ENCODE measurements at places on chromosomes 2 and 18. TPM values are rescaled to one million over a fixed set of nuclear protein-coding genes. Genes with fewer than 3 reads are reported as not detected.

DNA sequence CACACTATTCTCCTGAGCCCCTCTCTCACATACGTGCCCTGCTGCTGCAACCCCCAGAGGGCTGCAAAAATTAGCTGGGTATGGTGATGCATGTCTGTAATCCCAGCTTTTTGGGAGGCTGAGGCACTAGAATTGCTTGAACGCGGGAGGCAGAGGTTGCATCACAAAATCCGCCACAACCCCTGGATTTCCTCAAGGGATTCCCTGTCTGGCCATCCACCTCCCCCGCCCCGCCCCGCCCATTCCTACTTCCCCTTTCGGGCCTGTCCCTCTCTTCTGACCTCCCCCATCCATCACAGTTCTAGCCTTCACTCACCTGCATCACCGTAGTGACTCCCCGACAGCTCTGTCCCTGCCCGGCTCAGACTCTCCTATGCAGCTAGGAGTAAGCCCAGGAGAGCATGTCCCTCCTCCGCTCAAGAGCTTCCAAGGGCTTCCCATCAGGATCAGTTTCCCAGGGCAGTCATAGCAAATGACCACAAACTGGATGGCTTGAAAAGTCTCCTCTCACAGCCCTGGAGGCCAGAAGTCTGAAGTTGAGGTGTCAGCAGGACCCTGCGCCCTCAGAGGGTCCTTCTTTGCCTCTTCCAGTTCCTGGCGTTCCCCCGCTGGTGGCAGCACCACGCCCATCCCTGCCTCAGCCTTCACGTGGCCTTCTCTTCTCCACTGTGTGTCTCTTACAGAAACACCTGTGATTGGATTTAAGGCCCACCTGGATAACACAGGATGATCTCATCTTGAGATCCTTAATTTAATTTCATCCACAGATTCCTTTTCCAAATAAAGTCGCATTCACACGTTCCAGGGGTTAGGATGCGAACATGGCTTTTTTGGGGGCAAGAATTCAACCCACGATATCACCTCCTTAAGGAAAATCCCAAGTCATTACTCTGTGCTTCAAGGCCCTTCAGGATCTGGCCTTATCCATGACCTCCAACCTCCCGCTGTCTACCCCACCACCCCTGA lies 58.5 kb downstream of the HS1BP3 start:
- DNase-seq = no peak

DNA sequence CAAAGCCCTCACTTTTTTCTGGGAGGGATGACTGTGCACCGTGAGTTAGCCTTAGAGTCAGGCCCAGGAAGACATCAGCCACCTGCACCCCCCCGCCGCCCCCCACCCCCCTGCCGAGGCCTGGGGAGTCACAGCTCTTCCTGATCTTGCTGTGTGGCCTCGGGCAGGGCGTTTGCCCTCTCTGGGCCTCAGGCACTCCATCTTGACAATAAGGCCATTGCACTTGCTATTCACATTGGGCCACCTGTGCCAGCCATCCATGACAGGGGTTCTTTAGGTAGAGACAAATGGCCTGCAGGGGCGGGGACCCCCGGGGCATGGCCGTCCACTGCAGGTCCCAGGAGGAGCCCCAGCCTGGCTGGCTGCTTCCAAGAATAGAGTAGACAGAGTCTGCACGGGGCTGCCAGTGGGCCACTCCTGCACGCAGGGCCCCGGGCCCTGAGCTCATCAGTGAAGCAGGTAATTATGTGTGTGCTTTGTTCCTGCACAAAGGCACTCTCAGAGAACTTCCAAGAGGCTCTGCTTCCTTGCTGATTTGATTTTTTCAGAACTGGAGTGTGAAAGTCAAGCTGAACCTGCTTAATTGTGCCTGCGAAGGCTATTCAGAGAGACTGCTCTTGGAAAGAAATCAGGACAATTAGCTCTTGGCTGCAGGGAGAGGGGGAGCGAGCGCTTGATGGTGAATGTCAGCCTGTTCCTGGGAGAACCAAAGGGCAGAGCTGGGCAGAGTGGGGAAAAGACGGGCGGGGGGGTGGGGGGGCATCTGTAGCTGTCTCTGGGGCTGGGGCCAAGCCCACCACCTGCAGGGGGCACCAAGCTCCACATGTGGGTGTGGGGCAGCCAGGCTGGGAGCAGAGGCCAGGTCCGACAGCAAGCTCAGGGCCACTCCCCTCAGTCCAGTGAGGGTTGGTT lies 40.3 kb downstream of the RRM2 start:
- no peak for DNase-seq

- no peak for DNase-seq
Measured at GRCh38 chr2:109175350-109175678, 46.3 kb downstream of the SH3RF3 start.

GRCh38 chr2:166464187-166464586 lies 29.9 kb downstream of the SCN7A start:
- no peak for DNase-seq

GRCh38 chr18:7871560-7872456 lies 304.7 kb downstream of the PTPRM start:
- DNase-seq = no peak

GRCh38 chr2:182540252-182540651 lies 113.4 kb upstream of the PDE1A start:
- DNase-seq = no peak

Gene IL36G
- total RNA-seq = not detected

DNA sequence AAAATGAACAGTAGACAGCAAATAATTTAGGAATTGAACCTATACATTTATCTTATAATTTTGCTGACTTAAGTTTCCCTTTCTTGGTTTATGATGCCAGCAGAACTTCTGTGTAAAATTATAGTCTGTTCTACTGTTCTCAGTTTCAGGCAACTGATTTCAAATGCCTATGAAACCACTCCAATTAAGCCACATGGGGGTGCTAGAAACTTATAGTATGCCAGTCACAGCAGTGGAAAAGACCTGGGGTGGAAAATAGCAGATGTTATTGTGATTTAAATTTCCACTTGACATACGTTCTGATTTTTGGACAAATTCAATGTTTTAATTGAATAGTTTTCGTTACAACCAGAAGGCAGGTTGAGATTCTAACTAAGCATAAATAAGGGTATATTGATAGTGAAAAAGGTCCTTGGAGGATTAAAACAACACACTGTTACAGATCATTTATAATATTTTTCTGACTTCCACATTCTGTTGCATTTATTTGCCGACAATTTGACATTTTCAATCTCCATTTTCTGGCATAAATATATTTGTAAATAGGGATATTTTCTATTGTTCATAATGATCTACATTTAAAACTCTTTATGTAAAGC lies 61.4 kb downstream of the CPS1 start:
- no peak for DNase-seq

Gene C2orf81
- total RNA-seq = 7.5 TPM
